LHCN-M2 (cell line): ENCODE measurements at places on chromosomes 5 and 9. TPM values are rescaled to one million over a fixed set of nuclear protein-coding genes. Genes with fewer than 3 reads are reported as not detected.

IFNA2 gene
- total RNA-seq, result not detected in 2 replicates

GRCh38 chr5:2153802-2154201 is 271.1 kb upstream of the IRX4 start:
- DNase-seq, result no peak

SH3PXD2B gene
- 23.1 and 25.9 TPM in 2 replicates for total RNA-seq

LEAP2 gene
- total RNA-seq, result 0.17 and 0.77 TPM in 2 replicates

- DNase-seq, result no peak
Measured at GRCh38 chr9:27210588-27210987, 86.4 kb downstream of the EQTN start.
